Uterus (tissue), 4 donors: ENCODE measurements at places on chromosomes 16 and 17. TPM values are rescaled to one million over a fixed set of nuclear protein-coding genes. Genes with fewer than 3 reads are reported as not detected.

DNA sequence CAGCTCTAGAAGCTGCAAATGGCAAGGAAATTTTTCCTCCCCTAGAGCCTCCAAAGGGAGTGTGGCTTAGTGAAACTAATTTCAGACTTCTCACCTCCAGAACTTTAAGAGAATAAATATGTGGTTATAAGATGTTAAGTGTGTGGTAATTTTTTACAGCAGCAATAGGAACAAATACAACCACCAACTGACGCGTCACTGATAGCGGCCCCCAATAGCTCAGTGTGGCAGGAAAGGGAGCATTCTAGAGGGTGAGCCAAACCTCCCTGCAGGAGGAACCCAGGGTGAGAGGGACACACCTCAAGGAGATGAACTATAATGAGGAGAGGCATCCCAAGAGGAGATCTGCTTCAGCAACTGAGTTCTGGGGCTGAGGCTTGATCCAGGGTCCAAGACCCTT lies 4.0 kb downstream of the CCL4 start:
- DNase-seq: no peak

- no peak for DNase-seq
These were observed 144.1 kb downstream of the RBFOX3 start for GRCh38 chr17:79466562-79467350.

GRCh38 chr17:67549820-67550219 lies 167.9 kb upstream of the NOL11 start:
- peak; percentile 34 for DNase-seq

DNA sequence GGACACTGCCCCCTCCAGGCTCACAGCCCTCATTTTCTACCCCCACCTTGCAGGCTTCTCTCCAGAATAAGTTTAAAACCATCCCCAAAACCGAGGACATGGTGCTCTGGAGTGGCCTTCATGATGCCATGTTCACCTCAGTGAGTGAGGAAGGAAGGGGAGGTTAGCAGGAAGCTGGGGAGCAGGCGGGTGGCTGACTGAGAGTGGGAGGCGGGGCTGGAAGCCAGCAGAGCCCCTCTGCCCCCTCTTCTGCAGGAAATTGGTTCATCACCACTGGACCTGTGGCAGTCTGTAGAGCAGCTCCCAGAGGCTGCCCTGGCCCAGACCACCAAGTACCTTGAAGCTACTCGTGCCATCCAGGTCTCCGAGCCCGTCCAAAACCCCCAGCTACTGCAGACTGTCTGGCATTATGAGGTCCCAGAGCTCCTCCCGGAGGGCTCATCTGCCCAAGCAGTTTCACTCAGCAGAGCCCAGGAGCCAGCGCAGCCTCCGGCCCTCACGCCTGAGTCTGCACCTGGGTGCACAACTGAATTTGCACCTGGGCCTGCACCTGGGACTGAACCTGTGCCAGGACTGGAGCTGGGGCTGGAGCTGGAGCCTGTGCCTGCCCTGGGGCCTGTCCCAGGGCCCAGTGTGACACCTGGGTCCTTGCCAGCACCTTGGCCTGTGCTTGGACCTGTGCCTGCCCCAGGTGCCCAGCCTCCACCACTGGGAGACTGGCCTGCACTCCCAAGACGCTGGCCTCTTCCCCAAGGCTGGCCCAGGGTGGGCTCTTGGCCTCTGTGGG lies 19.0 kb downstream of the C16orf96 start:
- DNase-seq: no peak

- no peak for DNase-seq
These were observed 16.9 kb upstream of the MYLK3 start for GRCh38 chr16:46765050-46765449.

DNA sequence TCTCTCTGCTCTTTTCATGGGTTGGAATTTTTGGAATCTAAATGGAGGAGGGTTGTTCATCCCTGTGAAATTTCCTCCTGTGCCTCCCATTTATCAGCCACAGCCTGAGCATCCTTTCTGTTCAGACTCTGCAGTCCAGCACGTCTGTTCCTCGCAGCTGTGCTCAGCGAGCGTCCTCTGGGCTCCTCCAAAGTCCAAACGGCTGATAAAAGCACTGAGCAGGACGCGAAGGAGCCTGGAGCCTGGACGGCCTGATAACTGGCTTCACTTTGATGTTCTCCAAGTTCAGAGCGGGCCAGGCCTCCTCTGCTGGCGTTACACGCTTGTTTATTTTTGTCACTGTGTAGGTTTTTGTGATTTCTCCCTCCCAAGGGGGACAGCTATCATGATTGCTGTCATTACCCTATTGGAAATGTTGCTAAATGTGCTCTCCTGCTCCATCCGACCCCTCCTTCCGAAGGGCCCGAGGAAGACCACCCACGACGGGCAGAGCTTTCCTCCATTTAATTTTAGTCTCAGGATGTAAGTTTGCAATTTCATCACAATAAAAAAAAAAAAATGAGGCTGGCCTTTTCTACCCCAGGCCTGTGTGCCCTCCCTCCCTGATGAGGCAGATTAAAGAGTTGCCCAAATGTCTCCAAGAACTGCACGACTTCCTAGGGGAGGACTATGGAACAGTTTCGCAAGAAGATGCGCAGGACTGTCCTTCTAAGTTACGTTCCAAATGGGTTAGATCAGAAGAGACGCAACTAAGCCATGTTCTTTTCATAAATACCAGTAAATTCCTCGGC lies 290.5 kb upstream of the FOXF1 start:
- no peak for DNase-seq

DNA sequence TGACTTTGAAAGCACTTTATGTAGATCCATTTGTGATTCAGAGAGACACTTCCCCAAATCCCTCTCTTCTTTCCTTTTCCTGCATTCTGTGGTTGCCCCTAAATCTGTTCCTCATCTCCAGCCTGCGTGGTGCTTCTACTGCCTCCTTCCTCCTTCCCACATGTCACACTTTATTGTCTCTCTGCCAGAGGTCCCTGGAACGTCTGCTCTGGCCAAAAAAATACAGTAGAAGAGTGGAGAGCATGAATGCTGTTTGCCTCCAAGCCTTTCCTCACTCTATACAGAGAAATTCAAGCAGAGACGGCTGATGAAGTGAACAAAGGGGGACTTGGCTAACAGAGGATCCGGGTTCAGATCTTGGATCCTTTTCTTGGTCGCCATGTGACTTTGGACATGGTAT lies 22.8 kb upstream of the IRX3 start:
- no peak for DNase-seq

GRCh38 chr17:5131146-5131715 lies 15.4 kb downstream of the USP6 start:
- no peak for DNase-seq

DNA sequence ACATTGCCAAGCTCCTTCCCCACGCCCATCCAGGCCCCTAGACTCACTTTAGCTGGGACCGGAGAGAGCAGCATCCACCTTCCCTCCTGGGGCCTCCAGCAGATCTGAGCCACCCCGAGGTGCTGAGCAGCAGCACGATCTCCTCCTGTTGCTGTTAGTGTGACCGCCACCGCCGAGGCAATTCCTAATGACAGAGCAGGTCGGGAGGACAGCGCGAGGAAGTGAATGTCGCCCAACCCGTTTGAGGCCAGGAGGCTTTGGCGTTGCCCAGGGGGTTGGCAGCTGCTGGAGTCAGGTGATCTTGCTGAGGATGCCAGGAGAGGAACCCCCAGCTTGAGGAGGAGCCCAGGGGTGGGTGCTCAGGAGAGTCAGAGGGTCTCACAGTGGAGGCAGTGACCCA lies at the start of gene RNF222:
Gene RNF222 (minus strand): TSS at position 192 of the 400 bp plus-strand sequence. CDS start 4,366 bp downstream, outside the sequence.
- DNase-seq: no peak

- no peak for DNase-seq
These were observed 845 bp downstream of the P3H4 start for GRCh38 chr17:41810659-41811548.

DNA sequence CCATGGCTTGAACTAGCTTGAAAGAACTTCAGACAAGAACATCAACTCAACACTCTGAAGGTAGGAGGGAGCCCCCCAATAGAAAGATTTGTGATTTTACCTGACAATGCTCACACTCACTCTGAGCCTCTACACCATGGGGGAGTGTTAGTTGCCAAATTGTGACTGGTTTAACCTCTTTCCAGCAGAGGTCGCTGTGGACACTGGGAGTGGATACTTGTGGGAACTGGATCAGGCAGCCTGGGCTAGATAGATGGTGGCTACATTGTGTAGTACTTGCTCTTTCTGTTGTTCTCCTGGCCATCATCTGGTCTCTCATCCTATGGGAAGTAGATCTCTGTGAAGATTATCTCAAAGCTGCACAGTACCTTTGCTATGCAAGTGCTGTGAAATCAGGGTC lies 2.9 kb downstream of the SMPD3 start:
- no peak for DNase-seq

GRCh38 chr16:17566656-17567450 lies 96.1 kb upstream of the XYLT1 start:
- DNase-seq: no peak

Gene SLC35G3
- not detected for total RNA-seq

Gene YWHAE
- total RNA-seq: 550 TPM

Gene ABCC12
- not detected for total RNA-seq

Gene ARL5C
- not detected for total RNA-seq

Gene CLDN7
- 0.51 TPM for total RNA-seq

Gene ENO3
- total RNA-seq: 2.8 TPM
